IPS DF 19.7 (cell line): ENCODE measurements at places on chromosomes 3 and 15.

DNA sequence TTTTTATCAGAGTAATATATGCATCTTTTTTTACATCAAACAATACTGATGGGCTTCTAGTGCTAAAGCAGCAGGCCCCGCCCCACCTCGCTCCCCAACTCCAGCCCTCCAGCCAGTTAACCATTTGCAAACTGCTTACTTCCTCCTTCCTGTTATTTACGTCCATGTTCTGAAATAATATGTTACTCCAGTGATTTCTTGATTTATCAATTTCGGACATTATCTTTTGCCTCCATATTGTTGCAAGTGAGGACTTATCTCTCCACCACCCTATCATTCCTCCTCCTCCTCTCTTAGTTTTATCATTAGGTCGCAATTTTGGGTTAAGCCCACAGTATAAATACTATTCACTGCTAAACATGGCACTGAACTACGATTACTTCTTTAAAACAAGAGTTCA is 39.5 kb downstream of the ZNF710 start:
- DNase-seq: no peak

- no peak for DNase-seq
Measured at GRCh38 chr15:68699881-68700454, 120.7 kb downstream of the ANP32A start.

GRCh38 chr3:63980019-63980418 is 43.3 kb downstream of the PSMD6 start:
- DNase-seq: no peak

GRCh38 chr3:134034005-134034785 is 4.5 kb upstream of the SLCO2A1 start:
- DNase-seq: no peak

DNA sequence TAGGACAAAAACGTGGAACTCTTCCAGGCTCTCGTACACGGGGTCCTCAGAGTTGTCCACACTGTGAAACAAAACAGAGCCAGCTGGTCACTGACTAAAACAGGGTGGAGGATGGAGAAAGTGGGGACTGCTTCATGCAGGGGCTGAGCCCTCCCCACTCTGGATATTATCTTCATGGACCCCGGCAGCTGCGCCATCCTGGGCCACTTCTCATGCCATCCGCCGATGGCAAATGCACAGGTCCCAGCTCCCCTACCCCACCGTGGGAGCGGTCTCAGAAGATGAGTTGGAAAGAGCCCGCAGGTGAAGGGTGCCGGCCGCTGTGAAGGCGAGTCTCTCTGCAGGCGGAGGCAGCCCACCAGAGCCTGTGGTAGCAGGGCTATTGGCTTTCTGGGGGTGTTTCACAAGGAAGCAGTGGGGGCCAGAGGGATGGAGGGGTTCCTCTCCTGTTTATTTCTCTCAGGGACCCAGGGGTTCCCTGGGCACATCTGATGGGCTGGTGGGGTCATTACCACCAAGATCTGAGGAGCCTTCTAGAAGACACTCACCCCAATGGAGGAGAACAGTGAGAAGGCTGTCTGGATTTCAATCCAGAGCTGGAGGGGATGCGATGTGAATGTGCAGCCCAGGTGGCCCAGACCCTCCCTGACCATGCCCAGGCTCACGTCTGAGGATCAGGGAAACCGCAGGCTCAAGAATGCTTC is 177.3 kb downstream of the KLF13 start:
- DNase-seq: no peak

GRCh38 chr15:99149366-99149765 is 44.5 kb downstream of the SYNM start:
- DNase-seq: no peak

GRCh38 chr3:123842711-123843110 is 41.4 kb downstream of the MYLK start:
- no peak for DNase-seq
